ENCODE measurements at places on chromosomes 16 and 17.

DNA sequence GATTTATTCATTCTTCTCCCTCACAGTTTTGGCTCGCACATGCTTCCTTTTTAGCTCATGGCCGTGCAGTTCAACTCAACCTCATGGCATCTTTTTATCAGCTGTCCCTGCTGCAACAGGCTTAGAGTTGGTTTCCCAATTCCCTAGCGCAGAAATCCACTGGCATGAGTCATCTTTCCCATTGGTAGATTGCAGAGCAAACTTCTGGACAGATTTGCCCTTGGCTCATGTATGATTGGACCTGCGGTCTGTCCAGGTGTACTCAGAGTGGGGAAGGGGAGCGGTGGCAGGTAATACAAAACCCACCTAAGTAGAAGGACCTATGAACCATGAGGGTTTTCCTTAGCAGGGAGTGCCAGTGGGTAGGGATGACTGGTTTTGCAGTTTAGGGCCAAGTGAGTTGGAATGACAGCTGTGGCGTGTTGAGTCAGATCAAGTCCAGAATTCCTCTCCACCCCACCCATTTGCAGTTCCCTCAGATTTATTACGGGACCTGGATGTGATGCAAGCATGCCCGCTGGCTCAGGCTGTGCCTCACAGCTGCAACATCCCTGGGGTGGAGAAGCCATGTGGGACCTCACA is 584.7 kb downstream of the WWOX start:
- DNase-seq: no peak

DNA sequence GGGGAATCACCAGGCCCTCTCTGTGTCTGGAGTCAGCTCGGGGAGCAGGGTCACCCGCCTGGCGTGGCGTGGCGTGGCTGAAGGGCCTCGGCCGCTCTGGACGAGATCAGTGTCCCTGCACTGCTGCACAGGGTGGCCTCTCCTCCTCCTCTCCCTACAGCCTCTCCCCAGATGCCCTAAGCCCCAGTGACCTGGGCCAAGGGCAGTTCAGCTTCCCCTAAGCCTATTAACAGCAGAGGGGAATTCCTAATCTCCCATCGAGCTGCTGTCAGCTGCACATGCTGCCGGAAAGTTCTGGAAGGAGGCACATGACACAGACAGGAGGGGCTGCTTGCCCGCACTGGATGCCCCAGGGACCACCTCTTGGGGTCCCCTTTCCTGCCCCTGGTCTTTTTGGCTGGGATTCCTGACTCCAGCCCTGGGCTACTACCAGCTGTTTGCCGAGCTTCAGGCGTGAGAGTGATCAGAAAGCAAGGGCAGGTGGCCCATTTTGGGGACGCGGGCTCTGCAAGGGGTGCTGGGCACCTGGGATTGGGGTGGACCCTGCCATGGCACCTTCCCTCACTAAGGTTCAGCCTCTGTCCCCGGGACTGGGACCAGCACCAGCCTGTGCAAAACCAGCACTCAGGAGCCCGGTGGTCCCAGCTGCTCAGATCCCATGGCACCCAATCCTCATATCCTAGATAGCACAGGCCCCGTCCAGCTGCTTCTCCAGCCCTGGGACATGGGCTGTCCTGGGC is 794 bp downstream of the PDE6G start:
- no peak for DNase-seq

DNA sequence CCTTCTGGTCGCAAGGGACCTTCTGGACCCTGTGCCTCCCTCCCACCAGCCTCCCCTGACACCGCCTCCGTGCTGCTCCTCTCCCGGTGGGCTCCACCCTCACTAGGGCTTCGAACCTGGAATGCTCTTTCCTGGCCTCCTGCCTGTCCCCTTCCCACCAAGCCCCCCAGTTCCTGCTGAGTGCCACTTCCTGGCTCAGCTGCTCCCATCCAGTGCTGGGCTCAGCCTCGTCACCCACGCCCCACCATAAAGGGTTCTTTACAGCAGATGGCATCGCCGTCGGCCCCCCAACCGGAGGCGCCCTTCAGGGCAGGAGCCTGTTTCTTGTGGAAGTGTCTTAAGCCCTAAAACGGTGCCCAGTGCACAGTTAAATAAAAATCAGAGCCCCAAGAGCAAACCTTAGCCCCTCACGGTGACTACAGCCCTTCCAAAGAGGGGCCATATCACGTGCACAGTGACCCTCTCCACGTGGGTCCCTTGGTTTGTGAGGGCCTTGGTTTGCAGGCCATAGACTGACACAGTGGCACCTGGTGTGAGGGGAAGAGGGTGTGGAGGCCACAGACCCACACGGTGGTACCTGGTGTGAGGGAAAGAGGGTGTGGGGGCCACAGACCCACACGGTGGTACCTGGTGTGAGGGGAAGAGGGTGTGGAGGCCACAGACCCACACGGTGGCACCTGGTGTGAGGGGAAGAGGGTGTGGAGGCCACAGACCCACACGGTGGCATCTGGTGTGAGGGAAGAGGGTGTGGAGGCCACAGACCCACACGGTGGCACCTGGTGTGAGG is 111.4 kb downstream of the METRNL start:
- DNase-seq: peak; percentile 18

- DNase-seq: no peak
These were observed 38.5 kb upstream of the SLC47A1 start for GRCh38 chr17:19494961-19495806.

DNA sequence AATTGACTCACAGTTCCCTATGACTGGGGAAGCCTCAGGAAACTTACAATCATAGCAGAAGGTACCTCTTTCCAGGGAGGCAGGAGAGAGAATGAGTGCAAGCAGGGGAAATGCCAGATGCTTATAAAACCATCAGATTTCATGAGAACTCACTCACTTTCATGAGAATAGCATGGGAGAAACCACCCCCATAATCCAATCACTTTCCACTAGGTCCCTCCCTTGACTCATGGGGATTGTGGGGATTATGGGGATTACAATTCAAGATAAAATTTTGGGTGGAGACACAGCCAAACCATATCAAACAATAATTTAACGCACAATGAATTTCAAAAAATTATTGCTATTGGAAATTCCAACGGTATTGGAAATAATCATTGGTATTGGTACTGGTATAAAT is 15.1 kb downstream of the ABCA9 start:
- no peak for DNase-seq

DNA sequence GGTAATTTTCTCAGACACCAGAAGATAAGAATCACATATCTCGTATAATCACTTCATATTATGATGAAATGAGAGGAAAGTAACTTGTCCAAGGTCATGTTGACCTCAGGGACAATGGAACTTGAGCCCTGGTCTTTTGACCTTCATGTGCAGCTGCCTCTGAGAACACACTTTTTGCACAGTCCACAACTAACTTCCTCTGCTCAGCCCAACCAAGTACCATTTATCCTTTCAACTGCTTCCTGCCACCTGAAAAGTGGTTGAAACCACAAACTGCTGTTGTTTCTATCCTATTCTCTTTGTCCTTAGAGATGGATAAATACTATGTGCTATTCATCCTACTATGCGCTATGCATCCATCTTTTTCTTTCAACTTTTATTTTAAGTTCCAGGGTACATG is 2.3 kb upstream of the CCL1 start:
- DNase-seq: no peak

DNA sequence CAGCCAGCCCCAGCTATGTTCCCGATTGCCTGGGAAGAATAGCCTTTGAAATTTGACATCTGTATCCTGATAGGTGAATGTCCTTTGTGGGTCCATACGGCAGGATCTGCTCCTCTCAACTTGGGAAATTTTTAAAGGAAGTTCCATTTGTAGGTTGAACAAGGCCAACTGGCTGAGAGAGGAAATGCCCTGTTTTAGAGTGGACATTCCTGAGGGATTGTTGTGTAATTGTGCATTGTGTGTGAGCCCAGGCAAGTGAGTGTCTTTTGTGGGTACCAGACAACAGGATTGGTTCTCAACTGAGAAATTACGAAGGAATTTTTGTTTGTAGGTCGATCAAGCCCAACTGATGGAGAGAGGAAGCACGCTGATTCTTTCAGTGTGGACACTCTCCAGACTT is 2.6 kb upstream of the CPHXL2 start:
- DNase-seq: no peak

DNA sequence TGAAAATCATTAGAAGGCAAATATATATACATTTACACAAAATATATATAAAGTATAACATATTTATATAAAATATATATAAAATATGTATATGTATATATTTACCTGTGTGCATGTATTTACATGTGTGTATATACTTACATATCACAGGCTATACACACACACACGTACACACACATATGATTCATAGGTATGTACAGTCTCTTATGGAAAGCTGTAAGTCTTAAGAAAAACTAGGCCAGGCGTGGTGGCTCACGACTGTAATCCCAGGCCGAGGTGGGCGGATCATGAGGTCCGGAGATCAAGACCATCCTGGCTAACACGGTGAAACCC is 14.7 kb downstream of the TOM1L2 start:
- DNase-seq: no peak

DNA sequence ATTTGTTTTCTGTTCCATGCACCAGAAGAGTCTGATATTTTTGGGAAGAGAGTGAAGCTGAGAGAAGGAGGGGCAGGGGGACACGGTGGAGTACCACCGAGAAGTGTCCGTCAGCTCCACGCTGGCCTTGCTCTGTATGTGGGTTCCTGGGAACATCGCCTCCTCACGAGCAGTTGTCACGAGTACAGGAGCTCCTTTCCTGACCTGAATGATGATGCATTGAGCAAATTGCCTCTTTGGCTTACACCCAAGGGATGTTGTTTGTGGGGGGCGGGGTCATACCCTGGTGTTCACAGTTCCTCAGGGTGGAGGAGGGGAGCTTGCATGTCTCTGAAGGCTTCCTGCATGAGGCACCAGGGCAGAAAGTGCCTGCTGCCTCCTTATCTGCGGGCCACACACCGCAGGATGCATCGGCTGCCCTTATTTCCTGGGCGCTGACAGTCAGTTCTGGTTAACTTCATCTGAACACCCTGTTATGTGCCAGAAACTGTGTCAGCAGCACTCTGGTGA is 36.2 kb downstream of the RGS9 start:
- DNase-seq: peak; percentile 87

- no peak for DNase-seq
These were observed 627.2 kb downstream of the TOX3 start for GRCh38 chr16:51919736-51920135.

- DNase-seq: no peak
These were observed 41.4 kb downstream of the AP1G1 start for GRCh38 chr16:71767060-71767900.

DNA sequence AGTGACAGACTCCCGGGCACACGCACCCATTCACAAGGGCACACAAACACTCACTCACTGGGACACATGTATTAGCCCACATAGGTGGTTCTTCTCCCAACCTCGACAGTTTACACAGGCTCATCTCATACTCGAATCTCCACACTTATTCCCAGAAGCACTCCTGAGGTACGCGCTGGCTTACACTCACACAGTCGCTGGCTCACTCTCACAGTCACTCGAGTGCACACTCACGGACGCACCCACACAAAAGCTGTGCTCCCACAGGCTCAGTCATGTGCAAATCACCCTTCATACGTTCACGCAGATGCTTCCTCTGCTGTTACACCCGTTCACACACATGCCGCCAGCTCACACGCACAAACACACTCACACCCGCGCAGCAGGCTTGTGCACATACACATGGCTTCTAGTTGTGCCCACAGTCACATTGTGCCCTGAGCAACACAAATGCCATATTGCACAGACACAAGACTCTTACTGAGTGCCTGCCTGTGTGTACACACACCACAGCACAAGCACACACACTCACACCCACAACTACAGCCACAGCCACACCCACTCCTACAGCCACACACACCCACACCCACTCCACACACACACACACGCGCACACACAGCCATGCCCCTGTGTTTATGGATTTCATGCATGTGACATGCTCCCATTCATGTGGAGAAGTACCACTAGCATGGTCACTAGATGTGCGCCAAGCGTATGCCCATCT is 8.4 kb upstream of the PRR29 start:
- no peak for DNase-seq

DNA sequence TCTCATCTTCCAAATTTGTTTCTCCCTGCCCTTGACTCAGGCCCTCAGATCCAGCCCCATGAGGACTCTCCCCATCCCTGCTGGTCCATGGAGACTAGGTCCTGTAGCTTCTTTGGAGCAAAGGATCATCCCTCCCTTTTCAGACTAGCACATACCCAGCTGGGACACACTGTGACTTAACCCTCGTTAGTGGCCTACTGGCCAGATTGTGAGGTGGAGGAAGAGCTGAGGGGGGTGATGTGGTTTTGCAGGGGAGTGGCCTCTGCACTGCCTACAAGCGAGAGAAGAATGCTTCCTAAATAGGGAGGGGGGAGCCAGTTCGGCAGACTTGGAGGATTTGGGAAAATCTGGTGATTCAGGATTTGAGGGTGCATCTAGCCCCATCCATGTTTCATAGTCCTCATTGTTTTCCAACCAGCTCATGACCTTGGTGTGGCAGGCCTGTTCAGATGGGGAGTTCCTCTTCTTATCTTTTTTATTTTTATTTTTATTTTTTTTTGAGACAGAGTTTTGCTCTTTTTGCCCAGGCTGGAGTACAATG is 47.8 kb upstream of the SLC47A1 start:
- DNase-seq: no peak

GRCh38 chr17:882827-883585 is 96.6 kb downstream of the NXN start:
- DNase-seq: no peak

- peak; percentile 26 for DNase-seq
These were observed 806 bp downstream of the MRM1 start for GRCh38 chr17:36602030-36602748.

- no peak for DNase-seq
These were observed 29.9 kb downstream of the PARN start for GRCh38 chr16:14600164-14600563.

GRCh38 chr17:80660527-80661198 is 116.0 kb downstream of the RPTOR start:
- DNase-seq: no peak

DNA sequence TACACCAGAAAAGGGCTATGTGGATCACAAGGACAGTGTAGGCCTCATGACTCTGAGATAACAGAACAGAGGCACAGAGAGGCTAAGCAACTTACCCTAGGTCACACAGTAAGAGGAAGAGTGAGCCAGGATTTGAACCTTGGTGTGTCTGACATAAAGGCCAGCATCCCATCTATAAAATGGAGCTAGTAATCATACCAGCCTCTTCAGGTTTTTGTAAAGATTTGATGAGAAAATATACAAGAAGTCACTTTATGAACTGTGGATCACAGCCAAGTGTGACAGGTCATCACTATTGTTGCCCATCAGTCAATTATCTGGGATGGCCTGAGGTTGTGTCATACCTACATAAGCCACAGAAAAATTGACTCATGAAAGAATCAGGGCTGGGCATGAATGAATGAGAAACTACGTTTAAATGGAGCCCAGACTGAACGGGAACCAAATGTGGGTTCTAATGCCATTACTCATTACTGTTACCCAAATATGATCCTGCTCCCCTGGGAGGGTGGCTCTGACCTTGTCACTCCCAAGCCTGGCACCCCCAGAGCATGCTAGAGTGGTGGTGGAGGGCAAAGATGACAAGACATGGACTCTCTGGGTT is 21.0 kb downstream of the FBXO39 start:
- no peak for DNase-seq
